ENCODE measurements at places on chromosomes 5 and 9.

DNA sequence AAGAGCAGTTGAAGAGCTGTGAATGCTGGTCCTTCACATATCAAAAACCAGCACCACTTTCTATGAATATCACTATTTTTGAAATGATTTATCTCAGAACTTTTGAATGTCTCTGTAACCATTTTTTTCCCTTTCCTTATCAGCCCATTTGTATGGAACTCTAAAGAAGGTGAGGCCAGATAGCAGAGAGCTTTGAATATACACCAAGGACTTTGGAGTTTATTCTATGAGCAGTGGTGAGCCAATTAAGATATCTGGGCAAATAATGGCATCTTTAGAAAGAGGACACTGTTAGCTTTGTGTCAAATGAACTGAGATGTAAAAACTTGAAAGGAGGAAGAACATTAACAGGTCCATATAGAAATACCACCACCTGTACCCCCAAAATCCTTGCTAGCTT is 22.0 kb downstream of the KCTD16 start:
- DNase-seq = no peak

- DNase-seq = no peak
Observed at GRCh38 chr9:89219637-89220036, 41.0 kb upstream of the SHC3 start.

DNA sequence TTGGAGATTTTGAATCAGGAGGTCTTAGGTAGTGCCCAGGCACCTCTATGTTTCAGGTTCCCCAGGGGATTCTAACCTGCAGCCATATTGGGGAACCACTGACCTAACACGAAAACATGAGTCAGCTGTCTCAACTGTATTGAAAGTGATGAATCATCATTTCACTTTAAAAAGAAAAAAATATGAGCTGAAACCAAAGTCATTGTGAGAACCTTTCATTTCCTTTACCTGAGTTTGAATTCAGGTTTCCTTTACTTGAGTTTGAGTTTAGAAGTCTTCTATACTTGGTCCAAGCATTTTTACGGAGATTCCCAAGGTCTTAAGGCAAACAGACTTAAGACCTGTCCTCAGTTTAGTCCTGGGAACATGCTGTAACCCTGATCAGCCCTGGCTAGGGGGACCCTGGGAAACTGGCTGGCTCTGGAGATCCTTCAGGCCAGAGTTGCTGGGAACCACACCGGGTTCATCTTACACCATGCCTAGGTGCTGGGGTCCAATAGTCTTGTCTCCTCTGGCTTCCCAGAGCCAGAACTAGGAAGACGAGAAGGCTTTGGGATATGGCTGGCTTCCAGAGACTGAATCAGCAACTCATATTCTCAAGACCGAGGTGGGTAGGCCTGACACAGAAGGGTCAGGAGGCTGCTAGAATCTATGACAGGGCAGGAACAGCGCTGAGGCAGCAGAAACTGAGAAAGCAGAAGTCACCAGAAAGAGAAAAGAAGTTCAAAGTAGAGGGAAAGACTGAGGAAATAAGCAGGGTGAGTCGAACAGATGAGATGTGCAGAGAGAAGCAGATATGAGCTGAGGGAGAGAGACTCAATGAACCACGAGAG is 16.4 kb upstream of the PDCD1LG2 start:
- peak; percentile 92 for DNase-seq

DNA sequence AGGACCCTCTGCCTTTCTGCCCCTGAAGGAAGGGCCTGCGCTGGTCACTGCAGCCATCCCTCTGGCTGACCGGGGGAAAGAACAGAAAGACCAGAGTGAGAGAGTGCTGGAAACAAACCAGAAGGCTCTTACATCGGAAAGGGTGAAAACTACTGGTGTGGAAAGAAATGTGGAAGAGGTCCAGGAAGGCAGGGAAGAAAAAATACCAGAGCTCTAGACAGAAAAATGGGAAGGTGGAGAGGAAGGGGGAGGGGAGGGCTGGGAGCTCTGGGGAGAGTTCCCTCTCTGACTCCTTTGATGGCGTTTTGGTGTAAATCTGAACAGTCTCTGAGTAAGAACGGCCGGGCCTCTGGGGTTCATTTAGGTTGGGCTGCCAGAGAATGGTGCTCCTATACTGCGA is 47.7 kb downstream of the COL23A1 start:
- no peak for DNase-seq

DNA sequence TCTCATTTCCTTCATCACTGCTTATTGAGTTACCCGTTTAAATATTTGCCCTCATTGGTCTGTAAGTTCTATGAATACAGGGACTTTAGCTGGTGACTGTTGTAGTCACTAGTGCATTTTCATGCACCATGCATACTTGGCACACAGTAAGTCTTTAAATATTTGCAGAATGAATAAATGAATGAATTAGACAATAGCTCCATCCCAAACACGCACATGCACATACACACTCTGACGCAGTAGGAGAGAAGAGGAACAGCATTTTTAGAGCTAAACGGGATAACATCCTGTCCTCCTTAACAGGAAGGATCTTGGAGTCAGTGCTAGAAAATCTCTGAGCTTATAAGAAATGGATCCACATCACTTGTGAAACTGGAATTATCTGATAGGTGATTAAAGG is 447.7 kb downstream of the KIF4B start:
- no peak for DNase-seq

DNA sequence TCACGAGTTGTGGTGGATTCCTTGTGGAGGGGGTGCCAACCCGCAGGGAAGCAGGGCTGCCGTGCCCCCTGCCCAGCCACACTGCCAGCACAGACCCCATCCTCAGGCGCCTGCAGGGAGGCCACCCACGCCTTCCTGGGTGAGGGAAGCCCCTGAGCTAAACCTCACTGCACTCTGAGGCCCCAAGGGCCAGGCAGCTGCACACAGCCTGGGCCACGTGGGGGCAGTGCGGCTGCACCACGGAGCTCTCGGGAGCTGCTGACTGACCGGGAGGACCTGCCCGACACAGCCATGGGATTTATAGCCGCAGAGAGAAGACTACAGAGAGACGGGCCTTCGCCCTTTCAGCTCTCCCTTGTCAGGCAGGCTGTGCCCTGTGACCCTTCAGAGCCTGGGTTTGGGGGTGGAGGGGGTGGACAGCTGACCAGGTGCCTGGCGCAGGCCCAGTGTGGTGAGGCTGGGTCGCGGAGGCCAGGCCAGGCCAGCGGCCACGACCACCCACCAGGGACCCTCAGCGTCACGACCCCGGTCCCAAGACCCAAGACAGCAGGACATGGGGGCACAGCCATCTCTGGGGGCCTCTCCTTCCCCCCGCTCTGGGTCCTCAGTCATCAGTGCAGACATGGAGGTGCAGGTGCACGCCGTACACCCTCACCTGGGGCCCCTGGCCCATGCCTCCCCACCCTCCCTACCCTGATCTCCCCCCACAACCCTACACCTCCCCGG is 4.3 kb upstream of the AHRR start:
- DNase-seq = peak; percentile 86

DNA sequence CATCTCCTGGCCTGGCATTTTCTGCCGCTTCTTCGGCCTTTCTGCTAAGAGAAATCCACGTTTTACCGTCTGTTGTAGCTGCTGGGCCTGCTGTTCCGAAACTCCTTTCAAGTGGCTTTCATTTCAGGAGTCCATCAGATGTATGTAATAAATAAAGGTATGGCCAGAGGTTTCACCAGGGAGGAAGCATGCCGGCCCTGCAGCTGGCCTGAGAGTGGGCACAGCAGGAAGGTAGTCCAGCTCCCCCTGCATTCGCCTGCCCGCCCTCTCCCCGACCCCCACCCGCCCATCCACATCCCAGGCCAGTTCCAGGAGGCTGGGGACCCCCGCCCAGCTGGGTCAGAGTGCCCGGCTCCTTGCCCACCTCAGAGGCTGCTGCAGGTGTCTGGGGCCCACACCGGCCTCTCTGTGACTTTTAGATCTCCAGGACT is 46.4 kb upstream of the EXOC3 start:
- DNase-seq = no peak

DNA sequence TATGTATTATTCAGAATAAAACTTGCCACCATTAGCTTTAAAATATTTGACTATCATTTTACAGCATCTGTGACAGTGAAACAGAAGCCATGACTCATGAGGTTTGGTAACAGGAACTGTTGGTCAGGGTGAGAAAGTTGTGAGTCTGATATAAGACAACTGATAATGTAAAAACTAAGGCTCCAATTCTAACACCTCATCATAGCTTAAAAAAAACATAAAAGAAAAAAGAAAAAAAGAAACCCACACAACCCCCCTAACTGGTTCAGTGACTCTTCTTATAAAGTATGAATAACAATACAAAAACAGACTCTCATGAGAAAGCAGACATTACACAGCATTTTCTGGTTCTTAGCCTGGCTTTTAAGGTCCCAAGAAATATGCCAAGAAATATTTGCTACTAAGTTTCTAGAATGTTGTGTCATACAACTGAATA is 85.8 kb downstream of the MRPS27 start:
- peak; percentile 81 for DNase-seq

DNA sequence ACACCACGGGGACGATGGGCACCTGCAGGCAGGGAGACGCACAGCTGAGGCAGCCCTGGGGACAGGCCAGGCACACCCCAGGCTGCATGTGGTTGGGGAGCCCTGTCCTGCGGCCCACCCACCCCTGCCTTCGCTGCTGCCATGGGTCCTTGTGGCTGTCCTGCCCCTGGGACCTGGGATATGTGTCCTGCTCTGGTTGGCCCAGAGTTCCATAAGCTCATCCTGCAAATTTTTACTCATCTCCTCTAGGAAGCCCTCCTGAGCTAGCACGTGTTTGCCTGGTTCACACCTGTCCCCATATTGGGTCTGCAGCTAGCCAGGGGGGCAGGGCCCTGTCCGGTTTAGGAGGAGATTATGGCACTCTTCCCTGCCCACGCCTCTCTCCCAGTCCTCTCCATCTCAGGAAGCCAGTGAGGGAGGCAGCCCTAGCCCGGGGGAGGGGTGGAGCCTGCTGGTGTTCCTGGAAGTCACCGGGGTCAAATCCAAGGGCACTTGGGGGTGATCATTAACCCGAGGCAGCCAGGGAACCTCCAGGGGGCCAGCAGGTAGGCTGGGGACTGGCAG is 12.2 kb downstream of the EGFL7 start:
- DNase-seq = no peak

- no peak for DNase-seq
Observed at GRCh38 chr9:122205176-122205575, 23.6 kb downstream of the LHX6 start.

- DNase-seq = peak; percentile 34
Observed at GRCh38 chr5:6365142-6365976, 13.0 kb downstream of the MED10 start.

DNA sequence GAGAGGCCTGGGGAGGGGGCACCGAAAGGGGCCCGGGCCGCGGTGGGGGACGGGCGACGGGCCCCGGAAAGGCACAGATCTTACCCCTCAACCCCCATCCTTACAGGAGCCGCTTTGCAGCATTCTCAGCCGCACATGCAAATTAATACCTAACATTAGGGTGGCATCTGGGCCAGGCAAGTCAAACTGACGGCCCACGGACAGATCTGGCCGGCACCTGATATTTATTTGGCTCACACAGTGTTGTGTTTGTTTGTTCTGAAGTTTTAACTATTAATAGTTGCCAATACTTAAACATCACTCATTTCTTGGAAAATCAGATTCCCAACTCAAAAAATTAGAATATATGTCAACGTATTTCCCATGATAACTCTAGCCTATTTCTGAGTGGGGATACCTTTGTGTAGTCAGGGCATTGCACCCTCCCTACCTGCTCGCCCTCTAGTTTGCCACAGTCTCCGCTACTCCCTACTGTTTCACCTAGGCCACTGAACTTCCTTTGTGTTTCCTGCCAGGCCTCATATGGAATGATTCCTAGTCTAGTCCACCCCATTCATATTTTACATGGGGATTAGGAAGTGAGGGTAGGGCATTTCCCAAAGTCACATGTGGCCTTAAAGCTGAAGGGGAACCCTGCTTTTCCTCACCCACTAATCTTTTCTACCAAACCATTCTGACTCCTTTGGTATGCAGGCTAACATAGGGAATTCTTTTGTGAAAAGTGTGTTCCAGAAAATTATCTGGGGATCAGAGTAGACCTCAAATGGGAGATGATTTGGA is 71.9 kb upstream of the LARP1 start:
- DNase-seq = no peak

DNA sequence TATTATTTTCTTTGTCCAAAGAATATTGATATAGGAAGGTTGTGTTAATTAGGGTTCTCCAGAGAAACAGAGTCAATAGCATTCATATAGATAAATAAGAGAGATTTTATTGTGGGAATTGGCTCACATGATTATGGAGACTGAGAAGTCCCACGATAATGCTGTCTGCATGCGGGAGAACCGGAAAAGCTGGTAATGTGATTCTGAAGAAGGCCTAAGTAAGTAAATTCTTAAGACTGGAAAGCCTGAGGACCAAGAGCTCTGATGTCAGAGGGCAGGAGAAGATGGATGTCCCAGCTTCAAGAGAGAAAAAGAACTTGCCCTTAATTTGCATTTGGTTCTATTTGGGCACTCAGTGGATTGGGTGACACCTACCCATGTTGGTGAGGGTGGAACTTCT is 307.4 kb upstream of the C9orf72 start:
- DNase-seq = no peak

DNA sequence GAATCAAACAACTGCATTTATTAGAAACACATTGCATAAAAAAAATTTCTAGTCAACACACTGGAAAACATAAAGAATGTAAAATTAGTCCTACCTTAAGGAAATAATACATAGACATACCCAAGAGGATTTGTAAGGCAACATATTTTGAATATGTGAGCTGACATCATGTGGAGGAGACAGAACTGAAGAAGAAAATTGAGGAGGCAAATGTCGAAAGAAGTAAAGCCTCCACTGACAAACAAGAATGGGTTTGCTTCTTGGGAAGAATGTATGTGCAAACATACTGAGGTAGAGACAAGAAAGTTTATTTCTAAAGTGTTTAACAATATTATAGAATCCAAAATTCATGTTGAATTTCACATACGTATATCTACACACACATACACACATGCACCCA is 363.0 kb upstream of the PDE4D start:
- no peak for DNase-seq

GRCh38 chr5:123960526-123960925 is 448.5 kb downstream of the CSNK1G3 start:
- no peak for DNase-seq

DNA sequence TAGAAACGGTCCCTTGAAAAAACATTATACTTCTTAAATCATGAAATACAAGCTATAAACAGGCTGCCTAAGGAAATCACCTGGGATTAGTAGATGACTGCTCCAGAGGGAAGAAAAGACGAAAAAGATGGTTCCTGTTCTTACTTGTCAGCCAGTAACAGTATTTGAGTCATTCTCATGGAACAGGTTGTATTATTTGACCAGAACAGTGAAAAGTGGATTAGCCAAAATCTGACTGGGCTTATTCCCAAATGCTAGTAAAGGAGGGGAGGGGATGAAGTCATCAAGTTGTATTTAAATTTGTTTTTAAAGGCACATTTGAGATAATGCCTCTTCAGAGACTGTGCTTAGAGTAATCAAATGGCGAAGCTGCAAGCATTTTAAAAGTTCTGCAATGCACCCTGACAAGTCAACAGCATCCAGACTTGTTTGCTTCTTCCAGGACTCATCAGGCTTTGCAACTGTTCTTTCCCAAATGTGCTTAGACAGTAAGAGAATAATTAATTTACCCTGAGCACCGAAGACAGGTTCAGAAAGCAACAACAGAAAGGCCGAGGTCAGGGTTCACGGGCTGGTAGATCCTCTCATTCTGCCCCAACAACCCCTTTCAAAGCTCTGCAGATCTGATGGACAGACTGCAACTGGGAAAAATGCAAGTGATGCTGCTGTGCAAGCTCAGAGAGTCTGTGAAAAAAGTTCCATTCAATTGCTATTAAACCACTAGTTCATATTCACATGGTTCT is 800.6 kb downstream of the KCTD16 start:
- no peak for DNase-seq
